ENCODE measurements at places on chromosomes 4 and X. TPM values are rescaled to one million over a fixed set of nuclear protein-coding genes. Genes with fewer than 3 reads are reported as not detected.

The RTL5 gene
- 4.5 TPM for total RNA-seq

- no peak for DNase-seq
Observed at GRCh38 chr4:115501656-115502055, 388.2 kb upstream of the NDST4 start.

DNA sequence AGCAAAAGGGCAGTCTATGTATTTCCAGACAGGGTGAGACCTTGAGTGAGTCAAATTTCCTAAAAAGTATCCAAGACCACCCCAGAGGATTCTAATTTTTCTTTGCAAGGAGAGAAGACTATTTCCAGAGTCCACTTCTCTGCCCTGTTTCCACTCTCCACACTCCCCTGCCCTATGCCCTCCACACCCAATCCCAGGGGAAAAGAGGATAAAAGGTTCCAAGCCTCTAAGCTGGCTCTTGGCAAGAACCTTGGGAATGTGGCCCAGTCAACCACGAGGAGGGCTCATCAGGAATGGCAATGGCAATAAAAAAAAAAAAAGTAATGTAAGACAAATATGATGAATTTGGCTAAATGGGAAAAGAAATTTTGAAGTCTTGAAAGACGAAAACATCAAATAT is 65.9 kb downstream of the SRPX start:
- no peak for DNase-seq

- DNase-seq: no peak
Observed at GRCh38 chr4:145298885-145299284, 118.5 kb upstream of the OTUD4 start.

DNA sequence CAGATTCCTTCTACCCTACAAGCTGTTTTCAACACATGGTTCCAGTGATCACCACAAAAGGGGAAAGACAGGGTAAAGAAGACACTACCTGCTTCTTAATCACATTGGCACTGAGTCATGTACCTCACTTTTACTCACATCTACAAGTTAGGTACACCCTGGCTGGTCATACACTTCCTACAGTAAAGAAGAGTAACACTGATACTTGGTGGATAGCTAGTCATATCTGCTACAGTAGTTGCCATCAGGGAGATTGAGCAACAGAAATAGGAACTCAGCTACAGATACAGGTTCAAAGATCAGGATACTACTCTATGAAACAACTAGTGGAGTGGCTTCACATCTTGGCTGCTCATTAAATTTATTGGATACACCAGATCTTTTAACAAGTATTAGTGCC is 105.4 kb upstream of the DIAPH2 start:
- DNase-seq: no peak

GRCh38 chr4:90113881-90114457 is 13.2 kb upstream of the CCSER1 start:
- DNase-seq: no peak

The OTC gene
- not detected for total RNA-seq

The HPGDS gene
- not detected for total RNA-seq

DNA sequence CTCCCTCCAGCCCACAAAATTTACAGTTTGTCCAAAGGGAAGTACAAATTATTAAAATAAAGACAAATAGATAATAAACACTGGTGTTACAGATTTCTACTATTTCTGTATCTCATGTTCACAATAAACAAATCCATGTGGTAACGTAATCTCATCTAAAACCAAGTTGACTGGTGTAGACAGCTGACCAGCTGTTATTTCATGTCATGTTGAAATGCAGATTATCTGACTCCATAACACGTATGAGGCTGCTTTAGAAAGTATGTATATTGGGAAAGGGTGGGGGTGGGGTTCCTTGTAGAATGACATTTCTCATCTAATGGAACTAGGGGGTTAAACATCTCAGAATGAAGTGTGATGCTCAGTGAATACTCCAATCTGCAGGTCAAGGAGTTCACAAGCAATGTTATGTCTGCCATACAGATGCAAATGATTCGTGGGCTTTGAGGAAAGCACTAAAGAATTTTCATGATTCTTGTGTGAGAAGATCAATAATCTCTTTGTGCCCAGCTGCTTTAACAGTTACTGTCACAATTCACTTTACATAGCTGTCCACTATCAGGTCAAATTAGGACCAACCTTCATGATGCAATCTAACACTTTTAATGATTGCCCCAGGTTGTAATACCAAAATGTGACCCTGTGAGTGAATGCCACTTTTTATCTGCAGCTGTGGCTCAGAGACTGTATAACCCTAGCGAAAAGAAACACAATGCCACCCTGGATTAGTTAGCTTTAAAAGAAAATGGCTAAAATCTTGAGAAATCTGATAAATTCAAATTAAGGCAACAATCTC is 114.0 kb downstream of the ENOX2 start:
- no peak for DNase-seq

DNA sequence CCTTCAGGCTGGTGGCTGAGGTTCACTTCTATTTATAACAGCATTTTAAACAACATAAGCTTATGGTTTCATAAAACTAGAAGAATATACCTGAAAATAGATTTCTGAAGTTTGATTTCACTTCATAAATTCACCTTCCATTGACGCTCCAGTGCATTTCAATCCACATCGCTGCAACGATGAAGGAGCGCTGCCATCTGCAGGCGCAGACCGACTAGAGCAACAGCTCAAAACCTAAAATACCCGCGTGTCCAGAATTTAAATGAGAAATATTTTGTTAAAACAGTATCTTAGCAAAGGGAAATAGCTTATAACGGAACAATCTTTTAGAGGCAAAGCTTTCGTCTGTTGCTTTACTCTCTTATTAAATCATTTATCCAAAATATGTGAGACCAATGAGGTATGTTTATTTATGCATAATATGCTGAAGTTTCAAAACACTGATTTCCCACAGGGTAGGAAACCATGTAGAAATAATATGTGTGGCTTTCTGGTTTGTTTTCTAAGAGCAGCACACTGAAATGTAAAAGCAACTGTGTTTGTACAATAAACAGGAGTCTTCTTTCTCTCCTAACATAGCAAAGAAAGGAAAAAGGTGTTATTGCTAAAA is 816.4 kb upstream of the FRG1 start:
- peak; percentile 8 for DNase-seq

GRCh38 chrX:36534900-36535299 is 473.3 kb upstream of the FAM47C start:
- no peak for DNase-seq

DNA sequence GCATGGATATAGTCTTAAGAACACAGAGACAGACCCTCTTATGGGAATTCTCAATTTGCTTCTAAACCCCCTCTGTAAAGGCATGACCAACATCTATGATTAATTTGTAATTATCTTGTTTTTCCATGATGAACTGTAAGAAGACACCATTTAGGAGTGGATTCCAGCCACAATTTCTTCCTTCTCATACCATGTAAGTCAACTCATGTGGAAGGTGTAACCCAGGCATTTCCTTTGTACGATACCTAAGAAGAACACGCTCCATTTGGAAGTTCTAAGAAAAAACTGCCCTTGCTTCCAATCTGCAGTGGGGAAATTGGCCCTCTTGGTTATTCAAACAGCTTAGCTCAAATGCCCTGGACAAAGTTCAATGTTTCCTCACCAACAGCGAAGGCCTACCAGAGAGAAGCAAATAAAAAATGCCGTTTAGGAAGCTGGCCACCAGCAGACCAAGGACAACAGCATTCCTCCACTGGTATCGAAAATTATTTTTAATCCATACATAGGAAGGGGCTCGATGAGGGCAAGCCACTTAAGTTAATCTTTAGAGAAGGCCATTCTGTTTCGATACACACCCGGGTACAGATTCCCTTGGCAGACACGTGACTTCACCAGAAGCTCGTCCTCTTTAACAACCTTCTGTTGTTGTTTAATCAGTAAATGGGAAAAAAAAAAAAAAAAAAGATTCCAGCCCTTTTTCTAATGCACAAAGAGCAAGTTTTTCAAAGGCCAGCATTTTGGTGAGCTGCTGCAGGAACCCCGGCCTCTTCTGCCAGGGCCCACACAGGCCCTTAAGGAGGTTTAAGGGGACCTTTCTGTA is 2.6 kb downstream of the DHRSX start:
- DNase-seq: peak; percentile 55

DNA sequence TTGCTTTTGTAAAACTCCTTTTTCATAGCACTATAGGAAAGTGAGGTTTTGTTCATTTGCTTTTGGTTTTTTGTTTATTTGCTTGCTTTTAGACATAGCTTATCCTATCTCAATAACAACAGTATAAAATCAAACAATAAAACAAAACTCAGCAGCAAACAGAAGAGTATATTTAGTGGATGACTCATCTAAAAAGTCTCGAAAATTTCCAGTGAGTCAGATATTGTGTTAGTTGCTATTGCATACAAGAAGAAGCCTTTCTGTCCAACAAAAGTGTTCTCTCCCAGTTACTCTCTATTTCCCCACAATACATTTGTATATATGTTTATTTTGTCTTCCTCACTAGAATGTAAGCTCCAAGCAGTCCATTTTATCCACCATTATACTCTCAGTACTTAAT is 36.0 kb upstream of the NPNT start:
- peak; percentile 65 for DNase-seq

DNA sequence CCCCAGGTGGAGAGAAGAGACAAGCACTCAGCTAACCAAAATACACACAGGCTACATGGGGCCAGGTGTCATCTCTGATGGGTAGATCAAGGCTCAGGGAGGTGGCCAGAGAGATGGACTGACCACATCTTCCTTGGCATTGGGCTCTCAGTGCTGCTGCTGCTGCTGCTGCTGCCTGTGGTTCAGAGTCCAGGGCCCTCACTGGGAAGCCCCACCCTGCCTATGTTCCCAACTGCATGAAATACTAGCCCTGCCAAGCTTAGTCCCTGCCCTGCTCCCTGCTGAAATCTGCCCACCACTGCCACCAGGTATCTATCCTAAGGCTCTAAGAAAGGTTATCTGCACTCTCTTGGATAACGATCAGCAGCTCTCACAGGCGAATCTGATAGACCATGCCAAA is 118.7 kb downstream of the EFHC2 start:
- DNase-seq: no peak

The ERCC6L gene
- not detected for total RNA-seq

DNA sequence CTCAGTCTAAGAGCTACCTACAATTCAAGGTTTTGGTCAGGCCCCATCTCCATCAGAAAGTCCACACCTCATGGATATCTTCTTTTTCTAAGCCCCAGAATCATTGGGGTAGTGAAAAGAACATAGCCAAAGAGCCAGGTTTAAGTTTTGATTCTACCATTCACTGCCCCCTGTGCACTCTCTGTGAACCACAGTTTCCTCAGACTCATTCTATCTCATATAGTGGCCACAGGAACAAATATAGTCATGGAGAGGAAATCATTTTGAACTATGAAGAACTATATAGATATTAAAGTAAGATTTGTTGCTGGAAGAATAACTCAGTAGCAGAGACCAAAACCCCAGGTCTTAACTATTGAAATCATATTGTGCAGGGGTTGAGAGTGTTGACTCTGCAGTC is 3.3 kb downstream of the SYTL5 start:
- DNase-seq: no peak

- DNase-seq: no peak
Observed at GRCh38 chr4:32991663-32992062, 2271.5 kb downstream of the PCDH7 start.

The ARMCX4 gene
- total RNA-seq: 3.6 TPM

DNA sequence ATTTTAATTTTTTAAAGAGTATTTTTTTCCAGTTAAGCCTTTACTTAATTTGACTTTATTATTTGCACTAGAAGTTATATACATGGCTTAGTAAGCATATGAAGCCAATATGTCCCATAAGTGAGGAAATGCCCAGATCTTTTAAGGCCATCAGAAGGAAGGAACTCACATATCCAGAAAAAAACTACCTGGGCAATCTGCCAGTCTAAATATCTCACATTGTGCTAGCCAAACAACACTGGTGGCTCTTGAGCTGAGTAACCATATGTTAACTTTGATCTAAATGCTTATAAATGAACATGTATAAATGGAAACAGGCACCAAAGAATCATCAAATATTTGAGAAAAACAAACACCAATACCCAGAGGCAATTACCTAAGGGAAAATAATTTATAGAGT is 138.6 kb upstream of the APOOL start:
- DNase-seq: no peak

GRCh38 chr4:172147687-172148086 is 334.5 kb downstream of the GALNTL6 start:
- peak; percentile 2 for DNase-seq

The IL9R gene
- total RNA-seq: not detected

DNA sequence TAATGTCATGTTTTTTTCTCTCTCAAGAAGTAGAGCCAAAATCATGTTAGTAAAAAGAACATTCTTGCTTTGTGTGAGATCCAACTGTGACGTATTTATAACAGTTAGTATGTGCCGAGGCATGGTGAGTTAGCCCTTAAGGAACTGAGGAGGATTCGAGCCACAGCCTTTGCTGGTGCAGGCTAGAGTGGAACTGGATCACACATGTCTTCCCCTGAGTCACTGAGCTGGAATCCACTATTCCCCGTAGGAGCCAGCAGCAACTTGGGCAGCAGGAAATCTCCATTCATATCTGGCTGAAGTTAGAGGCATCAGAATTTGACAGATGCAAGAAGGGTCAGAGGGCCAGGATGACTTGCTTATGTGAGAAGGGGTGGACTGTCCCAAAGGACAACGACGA is 144.6 kb upstream of the KIT start:
- DNase-seq: peak; percentile 76

- DNase-seq: no peak
Observed at GRCh38 chrX:154829926-154830442, 4.5 kb downstream of the SMIM9 start.

GRCh38 chr4:79852305-79852730 is 220.7 kb downstream of the ANTXR2 start:
- peak; percentile 19 for DNase-seq

The TCEAL7 gene
- total RNA-seq: 32.5 TPM

DNA sequence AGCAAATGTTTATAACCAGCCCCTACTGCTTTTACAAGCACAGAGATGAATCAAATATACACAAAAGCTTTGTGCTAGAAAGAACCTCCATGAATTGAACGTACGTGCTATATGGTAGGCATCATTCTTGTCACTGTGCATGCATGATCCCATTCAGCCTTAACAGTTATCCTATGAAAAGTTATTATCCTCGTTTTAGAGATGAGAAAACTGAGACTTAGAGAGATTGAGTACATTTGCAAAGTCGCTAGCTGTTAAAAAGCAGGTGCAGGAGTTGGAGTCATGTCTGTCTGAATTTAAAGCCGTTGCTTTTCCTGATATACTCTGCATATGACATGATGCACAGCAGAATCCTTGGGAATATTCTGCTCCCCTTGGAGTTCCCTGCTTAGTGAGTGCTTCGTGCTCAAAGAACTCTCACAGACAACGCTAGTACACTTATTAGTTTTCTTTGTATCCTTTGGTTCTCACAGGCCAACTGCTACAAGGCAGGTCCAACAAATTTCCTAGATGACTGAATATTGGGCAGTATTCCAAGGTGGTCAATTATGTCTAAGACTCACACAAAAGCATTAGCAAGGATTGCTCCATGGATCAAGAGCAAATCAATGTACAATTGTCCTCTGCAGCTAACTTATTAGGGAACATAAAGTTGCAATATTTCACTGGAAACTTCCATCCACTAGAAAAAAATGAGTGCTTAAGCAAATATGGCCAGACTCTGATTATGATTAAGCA is 42.8 kb upstream of the TRIM2 start:
- DNase-seq: no peak

GRCh38 chr4:41632481-41633073 is 94.6 kb downstream of the LIMCH1 start:
- no peak for DNase-seq

The NMU gene
- not detected for total RNA-seq

- no peak for DNase-seq
Observed at GRCh38 chr4:102139932-102140331, 205.3 kb downstream of the SLC39A8 start.

Data from fibroblast of lung (primary cell).